ENCODE measurements at places on chromosomes 12 and 14.
A peak's percentile ranks its signal among the peaks of the same experiment; 100 is the strongest.

DNA sequence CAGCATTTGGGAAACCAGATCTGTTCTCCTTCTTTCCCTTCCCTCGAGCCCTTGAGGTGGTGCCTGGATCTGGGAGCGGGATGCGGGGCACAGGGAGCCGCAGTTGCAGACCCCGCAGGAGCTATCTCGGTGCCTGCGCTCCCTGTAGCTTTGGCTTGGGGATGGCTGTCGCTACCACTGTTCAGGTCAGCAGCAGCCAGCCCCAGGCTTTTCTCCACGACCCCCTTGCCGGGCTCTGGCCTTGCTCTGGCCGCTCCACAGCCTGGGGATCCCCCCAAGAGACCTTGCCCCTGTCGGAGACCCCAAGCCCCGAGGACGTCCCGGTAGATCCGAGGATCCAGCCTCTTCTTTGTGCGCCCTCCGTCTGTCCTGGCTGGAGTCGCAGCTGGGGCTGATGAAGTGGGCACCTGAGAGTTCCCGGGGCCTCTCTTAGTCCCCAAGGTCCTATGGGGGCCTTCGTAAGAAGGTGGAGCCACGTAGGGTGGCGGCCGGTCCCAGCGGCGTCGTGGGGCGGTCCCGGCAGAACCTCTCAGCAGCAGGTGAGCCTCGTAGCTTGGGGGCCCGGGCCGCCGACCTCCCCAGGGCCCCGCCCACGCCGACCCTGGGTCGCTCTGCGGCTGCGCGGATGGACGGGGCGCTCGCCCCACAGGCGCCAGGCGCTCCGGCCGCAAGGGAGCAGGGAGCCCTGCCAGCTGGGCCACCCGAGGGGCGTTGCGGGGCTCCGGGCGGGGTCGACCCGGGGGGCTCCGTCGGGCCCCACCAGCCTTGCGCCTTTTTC, 1.3 kb downstream of the DDN start:
- DNase-seq, result peak; percentile 45

GRCh38 chr12:94900496-94900895, 103.0 kb downstream of the NDUFA12 start:
- DNase-seq, result no peak

- no peak for DNase-seq
Observed at GRCh38 chr12:32893043-32893442, 3.5 kb downstream of the PKP2 start.

GRCh38 chr12:64782191-64782876, 23.1 kb upstream of the GNS start:
- no peak for DNase-seq

DNA sequence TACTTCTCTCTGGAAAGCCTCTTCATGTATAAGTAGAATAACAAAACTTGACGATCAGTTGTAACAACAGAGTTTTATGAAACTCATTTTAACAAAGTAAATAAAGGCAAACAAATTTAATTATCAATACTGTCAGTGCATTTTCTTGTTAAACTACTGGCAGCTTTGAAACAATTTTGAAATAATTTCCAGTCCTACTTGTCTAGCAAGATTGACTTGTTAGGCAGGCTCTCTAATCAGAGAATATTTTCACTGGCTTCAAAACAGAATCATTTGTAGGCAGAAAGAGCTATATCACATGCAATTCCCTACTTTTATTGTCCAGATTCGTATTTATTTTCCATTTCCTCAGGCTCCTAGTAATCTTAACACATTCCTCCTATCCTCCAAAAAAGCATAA, 45.9 kb upstream of the SLC6A13 start:
- DNase-seq, result no peak

- DNase-seq, result no peak
Observed at GRCh38 chr12:116937640-116938039, 26.9 kb downstream of the FBXW8 start.

- DNase-seq, result no peak
Observed at GRCh38 chr14:90726656-90727055, 89.6 kb downstream of the TTC7B start.

- DNase-seq, result peak; percentile 31
Observed at GRCh38 chr12:31431721-31432240, 105.8 kb upstream of the SINHCAF start.

GRCh38 chr14:75806352-75806832, 145.3 kb downstream of the TTLL5 start:
- no peak for DNase-seq

GRCh38 chr12:125573271-125573670, 508.0 kb downstream of the AACS start:
- DNase-seq, result no peak

DNA sequence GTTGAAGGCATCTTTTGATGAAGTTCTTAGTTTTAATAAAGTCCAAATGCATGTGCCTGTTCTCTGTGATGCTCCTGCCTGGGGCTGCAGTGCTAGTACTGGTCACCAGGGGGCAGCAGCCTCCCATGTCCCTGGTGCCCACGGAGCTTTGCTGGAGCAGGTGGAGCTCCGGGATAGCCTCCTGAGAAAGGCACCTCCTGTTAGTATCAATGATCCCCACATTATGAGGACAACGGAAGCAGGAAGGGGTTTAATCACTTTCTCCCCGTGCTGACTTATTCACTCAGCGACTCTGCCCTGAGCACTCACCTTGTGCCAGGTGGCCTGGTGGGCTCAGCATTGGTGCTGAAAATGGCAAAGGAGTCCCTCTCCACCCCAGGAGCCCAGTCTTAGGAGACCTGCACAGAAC, 123.0 kb upstream of the PZP start:
- peak; percentile 61 for DNase-seq

- peak; percentile 42 for DNase-seq
Observed at GRCh38 chr12:77578466-77579220, 252.1 kb upstream of the NAV3 start.

DNA sequence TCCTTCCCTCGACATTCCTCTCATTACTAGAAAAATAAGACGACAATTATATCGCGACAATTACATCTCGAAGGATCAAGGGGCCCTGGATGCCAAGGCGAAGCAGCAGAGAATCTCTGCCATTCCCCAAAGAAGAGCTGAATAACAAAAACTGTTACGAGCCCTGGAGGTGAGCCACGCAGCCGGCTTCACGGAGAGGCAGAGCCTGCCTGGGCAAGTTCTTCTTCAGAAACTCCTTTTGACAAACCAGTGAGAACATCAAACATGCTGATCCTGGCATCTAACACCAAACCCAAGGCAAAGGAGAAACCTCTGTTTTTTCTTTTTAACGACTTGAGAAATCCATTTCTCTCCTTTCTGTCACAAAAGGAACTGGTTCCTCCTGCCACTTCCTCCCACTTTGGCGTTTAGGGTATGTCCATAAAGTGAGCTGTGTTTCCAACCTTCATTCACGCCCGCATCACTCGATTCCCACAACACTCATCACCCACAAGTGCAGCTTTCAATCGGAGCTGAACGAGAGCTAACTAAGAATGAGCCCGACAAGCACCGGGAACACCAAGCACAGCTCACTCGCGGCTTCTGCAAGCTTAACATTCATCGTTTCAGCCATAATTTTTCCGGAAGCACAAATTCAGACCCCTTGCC, 21.5 kb downstream of the CCDC88C start:
- DNase-seq, result no peak

DNA sequence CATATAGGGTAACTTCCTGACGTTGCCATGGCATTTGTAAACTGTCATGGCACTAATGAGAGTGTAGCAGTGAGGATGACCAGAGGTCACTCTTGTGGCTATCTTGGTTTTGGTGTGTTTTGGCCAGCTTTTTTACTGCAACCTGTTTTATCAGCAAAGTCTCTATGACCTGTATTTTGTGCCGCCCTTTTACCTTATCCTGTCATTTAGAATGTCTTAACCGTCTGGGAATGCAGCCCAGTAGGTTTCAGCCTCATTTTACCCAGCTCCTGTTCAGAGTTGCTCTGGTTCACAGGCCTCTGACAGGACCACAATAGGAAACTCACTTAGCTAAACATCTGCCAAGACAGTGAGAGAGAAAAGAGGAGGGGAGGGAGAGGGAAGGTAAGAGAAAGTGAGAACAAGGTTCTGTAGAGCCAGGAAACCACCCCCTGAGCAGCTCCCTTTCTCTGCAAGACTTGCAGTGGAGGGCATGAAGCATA, 64.8 kb upstream of the PLEKHG3 start:
- no peak for DNase-seq

GRCh38 chr12:115857923-115858322, 419.6 kb downstream of the MED13L start:
- DNase-seq, result no peak

DNA sequence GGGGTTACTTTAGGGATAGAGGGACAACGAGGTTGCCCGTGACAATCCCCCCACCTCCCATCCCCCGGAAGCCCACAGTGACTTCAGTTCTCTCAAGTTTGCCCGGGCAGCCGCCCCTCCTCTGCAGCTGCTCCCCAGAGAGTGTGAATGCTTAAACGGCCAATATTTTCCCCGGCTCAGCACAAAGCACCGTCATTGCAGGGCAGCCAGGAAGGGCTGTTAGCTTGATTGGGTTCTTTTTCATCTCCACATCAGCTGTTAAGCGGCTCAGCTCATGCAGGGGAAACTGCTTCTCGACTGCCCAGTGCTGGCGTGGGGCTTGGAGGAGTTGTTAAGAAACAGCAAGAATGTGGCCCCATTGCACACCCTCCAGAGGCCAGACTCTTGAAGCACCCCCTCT, 120.5 kb upstream of the NCOR2 start:
- peak; percentile 75 for DNase-seq

GRCh38 chr14:99312106-99312505, 40.1 kb upstream of the BCL11B start:
- no peak for DNase-seq

DNA sequence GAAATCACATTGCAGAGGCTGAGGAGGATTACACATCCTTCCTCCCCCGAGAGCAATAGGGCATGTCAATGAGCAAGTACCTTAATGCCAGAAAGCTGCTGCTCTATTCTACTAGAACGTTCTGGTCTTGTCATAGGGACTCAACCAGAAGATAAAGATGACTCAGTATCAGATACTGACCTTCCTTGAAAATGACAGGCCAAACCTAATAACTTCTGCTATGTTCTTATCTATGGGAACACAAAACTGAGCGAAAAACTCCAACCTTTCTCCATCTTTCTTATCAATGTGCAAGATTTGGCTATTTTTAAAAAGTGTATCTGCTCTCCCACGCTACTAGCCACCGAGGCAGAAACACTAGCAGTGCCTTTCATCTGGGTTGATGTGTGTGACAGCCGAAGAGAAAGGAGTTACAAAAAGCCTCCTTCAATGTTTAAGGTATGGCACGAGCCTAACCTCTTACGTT, 5.5 kb downstream of the CCDC92 start:
- DNase-seq, result no peak

DNA sequence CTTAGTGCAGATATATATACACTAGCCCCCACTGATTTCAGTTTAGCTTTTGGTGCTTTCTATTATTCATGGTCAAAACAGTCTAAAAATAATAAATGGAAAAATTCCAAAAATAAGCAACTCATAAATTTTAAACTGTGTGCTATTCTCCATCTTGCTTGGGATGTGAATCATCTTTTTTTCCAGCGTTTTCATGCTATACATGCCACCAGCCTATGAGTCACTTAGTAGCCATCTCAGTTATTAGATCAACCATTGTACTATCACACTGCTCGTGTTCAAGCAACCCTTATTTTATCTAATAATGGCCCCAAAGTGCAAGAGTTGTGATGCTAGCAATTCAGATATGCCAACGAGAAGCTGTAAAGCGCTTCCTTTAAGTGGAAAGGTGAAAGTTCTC, 73.9 kb upstream of the KRR1 start:
- DNase-seq, result no peak

- DNase-seq, result no peak
Observed at GRCh38 chr12:63941166-63941800, 96.8 kb downstream of the SRGAP1 start.

DNA sequence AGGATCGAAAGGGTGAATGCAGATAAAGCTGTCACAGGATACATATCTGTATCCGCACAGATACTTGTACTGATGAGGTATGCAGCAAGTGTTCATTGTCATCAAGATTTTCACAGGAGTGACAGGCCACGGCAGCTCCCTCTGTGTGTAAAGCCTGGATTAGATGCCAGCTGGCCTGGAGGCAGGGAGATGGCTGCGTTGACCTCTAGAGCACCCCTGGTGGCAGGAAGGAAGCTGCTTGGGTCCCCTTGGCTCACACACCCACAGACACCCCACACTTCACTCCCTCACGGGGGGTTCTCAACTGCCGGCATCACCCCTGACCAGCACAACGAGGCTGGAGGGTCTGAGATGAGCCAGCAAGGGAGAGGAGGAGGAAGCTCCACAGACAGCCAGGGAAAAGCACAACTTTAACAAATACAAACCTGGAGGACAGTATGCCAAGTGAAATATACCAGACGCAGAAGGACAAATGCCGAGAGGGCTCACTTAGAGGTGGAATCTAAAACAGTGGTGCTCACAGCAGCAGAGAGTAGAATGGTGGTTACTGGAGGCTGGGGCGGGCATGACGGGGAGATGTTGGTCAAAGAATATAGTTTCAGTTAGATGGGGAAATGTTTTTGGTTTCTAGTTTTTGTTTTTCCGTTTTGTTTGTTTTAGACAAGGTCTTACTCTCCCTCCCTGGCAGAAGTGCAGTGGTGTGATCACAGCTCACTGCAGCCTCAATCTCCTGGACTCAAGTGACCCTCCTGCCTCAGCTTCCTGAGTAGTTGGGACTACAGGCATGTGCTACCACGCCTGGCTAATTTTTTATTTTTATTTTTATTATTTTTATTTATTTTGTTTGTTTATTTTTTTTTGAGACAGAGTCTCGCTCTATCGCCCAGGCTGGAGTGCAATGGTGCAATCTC, 45.7 kb downstream of the TEAD4 start:
- no peak for DNase-seq

DNA sequence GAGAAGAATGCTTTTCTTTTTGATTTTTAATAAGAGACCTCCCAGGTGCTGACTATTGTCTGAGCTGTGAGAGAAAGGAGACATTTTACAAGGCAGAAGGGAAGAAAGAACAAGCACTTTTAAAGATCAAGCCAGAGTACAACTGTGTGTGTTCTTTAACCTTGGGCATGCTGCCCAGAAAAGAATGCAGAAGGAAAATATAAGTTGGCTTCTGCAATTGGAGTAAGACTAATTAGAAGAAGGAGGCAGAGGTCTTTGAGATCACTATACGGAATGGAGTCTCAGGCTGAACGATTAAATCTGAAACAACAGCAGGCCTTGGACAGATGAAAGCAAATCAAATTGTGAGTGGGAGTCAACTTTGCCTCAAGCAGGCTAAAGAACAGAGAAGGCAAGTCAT, 230.5 kb downstream of the ATP23 start:
- DNase-seq, result no peak

DNA sequence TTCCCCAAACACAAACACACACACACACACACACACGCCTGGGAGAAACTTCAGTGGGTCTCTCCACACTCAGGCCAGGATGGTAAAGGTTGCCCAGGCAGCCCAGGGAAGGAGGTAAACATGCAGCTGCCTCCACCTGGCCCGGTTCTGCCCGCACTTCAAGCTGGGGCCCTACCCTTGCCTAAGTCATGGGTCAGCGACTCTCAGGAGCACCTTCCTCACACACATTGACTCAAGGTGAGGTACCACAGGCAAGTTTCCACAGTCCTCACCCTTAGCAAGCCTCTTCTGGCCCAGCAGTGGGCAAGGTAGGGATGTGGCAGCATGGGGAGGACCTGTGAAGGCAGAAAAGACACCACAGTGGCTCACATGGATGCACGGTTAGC, 14.1 kb upstream of the FAIM2 start:
- no peak for DNase-seq

- no peak for DNase-seq
Observed at GRCh38 chr14:22977434-22977683, 5.0 kb downstream of the AJUBA start.

GRCh38 chr14:89351221-89351515, 65.9 kb downstream of the FOXN3 start:
- no peak for DNase-seq

Data from left hindlimb (tissue), 1 donor.